GM23338 (cell line): ENCODE measurements at places on chromosomes 1 and 21.

DNA sequence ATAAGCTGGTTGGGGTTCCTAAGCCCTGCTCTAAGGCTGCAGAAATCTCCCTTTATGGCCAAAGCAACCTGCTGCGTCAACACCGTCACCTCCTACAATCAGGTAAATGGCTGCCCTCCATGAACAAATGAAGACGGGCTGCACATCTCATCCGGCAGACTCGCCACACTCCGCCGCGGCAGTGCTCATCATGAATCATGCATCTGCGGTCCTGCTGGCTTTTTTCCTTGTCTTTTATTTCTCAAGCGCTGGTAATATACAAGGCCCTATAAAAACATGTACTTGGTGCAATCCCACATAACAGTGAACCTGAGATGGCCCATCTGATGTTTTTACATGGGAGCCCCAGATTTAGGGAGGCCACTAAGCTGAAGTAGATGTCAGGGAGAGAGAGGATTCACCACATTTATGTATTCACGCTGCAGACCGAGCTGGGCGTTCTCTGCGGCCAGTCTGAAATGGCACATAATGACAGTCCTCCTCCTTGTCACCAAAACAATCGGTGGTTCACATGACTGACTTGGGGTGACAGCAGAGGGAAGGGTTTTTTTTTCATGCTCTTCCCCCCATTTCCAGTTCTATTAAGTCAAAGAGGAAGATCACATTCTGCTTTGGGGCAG is 91.6 kb downstream of the KAZN start:
- no peak for DNase-seq

- no peak for DNase-seq
These were observed 47.6 kb downstream of the IER5 start for GRCh38 chr1:181135815-181136737.

GRCh38 chr1:44672254-44672955 is 1.9 kb downstream of the TMEM53 start:
- peak; percentile 42 for DNase-seq

DNA sequence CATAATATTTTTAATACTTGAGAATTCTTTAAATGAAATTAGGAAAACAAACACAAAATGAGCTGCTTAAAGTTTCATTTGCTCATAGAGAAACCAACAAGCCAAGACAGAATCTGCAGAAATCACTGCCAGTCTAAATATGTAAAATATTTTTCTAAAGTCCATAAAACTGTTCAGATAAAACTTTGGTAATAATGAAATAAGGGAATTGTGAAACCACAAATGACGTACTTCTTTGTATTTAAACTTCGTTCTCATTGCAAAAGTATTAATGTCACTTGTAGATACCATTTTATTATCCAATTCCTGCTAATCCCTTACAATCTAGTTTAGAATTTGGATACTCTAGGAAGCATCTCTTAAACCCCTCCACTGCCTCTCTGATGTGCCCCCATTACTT is 234.5 kb upstream of the NEGR1 start:
- DNase-seq: no peak

- DNase-seq: peak; percentile 40
These were observed 1376.2 kb downstream of the NCAM2 start for GRCh38 chr21:22374218-22374969.

DNA sequence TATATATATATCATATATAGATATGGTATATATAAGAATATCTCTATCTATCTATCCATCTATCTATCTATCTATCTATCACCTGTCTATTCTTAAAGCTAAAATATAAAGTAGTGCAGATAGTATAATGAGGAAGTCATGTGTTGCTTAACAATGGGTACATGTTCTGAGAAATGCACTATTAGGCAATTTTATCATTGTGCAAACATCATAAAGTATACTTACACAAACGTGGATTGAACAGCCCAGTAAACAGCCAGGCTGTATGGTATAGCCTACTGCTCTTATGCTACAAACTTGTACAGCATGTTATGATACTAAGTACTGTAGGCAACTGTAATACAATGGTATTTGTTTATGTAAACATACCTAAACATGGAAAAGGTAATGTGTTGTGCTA is 621.0 kb upstream of the NCAM2 start:
- DNase-seq: no peak

DNA sequence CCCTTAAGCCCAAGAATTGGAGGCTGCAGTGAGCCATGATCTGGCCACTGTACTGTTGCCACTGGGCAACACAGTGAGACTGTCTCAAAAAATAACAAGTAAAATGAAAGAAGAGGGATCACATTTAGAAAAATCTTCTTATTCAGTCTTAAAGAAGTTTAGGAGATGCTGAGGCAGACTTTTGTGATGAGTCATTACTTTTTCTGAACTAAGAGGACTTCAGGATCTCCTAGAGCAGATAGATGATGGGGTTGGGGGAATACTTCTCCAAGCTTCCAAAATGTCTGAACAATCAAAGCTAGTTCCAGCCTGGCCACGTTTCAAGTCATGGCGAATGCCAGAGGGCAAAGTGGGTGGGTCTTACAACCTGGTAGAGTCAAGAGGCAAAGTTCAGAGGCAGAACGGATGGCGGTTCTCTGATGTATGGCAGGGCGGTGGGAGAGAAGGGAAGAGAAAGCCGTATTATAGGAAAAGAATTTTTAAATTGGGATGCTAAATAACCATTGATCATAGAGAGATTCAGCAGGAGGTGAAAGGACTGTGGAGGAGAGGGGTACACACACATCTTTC is 2.1 kb upstream of the CIART start:
- DNase-seq: peak; percentile 7

- DNase-seq: no peak
These were observed 918.4 kb upstream of the ADAMTS5 start for GRCh38 chr21:27885296-27885711.

DNA sequence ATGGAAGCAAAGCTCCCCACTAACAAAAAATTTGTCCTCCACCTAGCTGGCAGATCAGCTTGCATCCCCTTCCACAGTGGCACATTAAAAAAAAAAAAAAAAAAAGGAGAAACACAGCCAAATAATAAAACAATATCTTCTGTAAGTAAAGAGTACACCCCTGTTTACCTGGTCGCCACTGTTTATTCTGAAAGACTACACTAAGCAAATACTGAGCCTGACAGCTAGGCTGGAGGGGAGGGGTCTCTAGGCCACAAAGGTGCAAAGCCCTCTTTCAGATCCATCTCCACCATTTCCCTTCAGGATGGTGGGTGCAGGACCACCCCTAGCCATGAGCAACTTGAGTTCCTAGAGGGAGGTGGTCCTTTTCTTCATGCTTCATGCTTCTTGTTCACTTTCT is 22.8 kb upstream of the SLC45A3 start:
- no peak for DNase-seq

- DNase-seq: no peak
These were observed 77.8 kb downstream of the PBX1 start for GRCh38 chr1:164636757-164637156.

GRCh38 chr1:80656641-80657040 is 1144.1 kb upstream of the ADGRL2 start:
- DNase-seq: no peak

DNA sequence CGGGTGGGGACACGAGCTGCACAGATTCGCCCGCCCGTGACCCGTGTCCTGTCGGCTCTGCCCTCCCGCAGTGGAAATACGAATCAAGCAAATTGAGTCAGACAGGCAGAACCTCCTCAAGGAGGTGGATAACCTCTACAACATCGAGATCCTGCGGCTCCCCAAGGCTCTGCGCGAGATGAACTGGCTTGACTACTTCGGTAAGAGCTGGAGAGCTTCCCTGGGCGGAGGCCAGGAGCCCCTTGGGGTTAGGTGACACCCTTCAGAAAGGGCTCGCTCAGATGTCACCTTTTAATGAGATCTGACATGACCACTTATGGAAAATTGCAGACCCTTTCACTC is 489 bp downstream of the CDCA8 start:
- DNase-seq: peak; percentile 39

DNA sequence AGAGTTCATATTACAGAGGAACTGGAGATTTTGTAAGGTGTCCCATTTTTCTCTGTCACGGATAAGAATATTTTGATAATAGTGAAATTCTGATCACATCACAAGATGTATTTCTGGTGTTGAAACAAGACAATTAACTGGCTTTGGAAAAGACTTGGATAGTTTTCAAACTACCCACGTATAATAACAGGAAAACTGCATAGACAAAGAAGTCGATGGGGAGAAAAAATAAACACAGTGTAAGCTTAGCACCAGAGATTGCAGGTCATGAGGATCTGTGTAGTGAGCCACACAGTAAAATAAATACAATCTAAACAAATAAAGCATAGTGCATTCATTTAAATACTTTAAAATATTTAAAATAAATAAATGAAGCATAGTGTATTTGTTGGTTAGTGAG is 452.3 kb upstream of the ADAMTS5 start:
- DNase-seq: no peak

DNA sequence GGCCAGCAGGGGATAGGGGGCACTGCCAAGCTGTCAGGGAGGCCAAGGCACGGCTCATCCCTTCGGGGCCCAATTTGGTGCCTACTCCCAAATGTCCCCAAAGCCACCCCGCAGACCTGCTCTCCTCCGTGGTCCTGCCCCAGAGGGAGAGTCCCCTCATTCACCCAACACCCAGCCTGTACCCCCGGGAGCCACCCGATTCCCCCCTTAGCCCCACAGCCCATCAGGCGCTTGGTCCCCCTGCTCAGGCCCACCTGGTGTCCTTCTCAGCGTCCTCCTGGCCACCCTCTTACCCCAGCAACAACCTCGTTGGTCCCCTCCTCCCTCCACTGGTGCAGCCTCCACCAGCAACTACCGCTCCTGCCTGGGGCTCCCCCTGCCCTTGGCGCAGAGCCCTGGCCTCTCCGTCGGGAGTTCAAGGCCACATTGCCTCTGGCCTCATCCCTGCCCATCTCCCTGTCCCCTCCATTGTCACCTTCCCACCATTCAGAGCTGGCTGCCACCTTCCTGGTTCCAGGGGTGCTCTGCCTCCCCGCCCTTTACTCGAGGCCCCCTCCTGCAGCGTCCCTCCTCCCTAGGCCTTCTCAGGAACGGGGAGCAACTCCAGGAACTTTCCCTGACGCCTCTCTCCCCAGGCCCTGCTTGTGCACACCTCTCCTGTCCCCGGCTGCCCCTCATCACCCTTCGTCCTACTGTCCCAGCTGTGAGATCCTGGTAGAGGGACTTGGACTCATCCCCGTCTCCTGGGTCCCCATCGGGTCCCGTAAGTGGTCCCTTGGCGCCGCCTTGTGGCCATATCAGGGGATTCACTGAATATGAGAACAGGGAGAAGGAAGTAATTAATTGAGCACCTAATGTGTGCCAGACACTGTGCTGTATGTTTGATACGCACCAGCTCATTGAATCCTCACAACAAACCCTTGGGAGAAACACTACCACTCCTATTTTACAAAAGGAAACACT is 73.9 kb downstream of the RAP1GAP start:
- peak; percentile 92 for DNase-seq

DNA sequence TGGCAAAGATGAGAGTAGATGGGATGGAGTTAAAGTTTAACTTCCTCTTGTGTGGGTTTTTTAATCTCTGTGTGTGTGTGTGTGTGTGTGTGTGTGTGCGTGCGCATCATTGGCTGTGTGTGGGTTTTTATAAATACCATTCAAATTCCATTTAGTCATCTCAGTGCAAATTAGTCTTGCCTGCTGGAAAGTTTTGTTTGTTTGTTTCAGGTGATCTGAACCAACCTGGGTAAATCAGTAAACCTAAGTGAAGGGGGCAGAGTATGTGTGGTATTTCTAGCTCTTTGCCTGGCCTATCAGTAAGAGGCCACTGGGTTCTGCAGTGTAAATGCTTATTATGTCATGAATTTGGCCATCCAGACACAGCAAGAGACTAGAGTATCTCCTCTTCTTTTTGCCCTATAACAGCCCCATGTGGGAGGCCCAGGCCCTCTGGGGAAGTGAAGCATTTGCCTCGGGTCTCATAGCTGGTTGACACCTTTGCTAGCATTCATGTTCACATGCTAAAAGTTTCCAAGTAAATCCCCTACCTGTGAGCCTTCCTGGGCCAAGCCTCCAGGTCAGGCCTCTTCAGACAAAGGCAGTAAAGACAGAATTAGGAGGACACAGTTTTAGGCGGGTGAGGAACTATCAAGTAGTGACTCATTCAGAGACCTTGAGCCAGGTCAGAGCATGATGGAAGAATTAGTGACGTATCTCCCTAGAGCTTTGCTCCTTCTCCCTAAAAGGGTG is 14.7 kb downstream of the INTS3 start:
- DNase-seq: no peak

DNA sequence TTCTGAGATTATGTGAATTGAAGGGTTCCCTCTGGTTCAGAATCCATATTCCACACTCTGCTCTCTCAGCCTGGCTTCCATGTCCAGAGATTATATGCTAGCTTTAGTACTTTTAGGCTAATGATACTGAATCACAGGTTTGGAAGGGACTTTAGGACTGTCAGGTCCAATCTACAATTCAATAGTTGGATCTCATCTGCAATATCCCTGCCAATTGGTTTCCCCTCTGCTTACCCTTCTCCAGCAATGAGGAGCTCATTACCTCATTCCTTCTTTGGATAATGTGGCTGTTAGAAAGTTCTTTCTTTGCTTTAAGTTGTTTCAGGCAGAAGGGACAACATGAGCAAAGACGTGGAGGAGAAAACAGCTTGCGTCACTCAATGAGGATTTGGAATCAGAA is 245.3 kb downstream of the PLPP3 start:
- no peak for DNase-seq

DNA sequence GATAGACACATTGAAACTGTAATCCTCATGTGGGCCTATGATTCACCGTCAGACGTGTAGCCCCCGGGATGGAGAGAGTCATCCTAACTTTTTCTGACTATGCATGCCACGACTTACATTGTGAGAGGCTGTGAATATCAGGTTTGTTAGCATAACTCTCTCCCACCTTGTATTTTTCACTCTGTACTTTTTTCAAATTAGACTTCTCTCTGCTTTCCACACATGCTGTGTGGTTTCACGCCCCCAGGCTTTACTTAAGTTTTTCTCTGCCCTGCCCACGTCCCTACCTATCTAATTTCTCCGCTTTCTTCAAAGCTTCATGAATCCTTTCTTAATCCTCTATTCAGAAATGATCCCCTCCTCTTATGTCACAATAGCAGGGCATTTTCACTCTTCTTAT is 3.4 kb upstream of the NCAM2 start:
- no peak for DNase-seq

DNA sequence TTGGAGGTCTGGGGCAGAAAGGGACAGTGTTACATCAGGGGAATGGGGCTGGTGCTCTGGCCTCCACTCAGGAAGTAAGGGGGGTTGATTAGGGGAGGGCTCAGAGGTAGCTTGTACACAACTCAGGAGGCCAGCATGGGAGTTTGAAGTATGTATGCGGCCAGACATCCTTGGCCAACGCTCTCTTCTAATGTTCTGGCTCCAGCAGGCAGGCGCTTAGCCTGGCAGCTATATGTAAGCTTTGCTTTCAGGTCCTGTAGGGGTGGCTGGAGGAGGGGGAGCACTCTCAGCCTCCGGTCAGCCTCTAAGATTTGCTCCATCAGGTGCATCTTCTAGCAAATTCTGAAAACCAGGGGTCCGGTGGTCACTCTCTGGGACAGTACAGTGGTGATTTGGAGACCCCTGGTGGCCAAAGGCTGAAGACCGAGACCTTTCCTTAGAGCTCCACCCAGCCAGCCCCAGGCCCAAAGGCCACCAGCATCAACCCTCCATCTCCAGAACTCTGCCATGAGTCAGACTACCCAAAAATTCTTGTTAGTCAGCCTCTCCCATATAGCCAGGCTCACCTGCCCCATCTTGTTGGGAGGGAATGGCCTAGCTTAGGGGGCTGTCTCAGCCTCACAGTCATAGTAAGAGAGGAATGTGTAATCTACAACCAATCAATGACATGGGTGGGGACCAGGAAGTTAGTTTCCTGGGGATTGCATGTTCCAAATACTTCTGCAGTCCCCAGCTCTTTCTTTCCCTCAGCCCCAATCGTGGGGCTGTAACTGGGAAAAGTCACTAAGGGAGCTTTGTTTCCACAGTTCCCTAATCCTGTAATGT is 9.7 kb upstream of the COL8A2 start:
- peak; percentile 90 for DNase-seq

- no peak for DNase-seq
These were observed 38.0 kb downstream of the KCTD3 start for GRCh38 chr1:215605011-215605621.
